ENCODE measurements at places on chromosomes 4 and X.

DNA sequence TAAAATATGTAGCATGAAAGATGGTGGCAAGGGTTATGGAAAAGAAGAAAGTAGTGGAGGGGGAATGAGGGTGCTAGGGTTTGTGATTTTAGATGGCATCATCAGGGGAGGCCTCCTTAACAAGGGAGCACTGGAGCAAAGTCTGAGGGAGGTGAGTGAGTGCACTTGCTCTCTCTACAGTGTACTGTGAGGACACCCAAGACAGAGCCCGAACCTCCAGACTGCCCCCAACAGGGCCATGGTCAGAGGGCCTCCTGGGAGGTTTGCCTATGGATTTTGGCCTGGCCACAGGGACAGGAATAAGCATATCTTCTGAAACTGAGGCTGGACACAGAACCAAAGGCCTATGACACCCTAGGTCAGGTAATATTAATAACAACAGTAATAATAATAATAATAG, 21.4 kb upstream of the PJA1 start:
- DNase-seq: no peak

GRCh38 chr4:26429910-26430309, 60.4 kb downstream of the CCKAR start:
- DNase-seq: no peak

- no peak for DNase-seq
Observed at GRCh38 chrX:69130439-69130838, 34.8 kb downstream of the PJA1 start.

GRCh38 chr4:25013756-25014661, 16.7 kb downstream of the LGI2 start:
- no peak for DNase-seq

DNA sequence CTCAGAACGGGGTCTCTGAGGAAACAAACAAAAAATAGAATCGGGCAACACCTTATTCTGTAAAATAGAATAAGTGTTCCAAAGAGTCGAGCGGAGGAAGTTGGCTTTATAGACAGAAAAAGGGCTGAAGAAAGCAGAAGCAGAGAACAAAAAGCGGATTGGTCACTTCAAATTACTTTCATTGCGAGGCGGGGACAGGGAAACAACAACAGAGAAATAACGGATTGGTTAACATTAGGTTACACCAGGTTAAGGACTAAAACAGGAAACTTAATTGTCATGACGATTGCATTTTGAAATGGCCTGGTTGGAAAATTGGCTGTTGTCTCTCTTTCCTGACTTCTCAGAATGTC, 433 bp upstream of the COQ2 start:
- no peak for DNase-seq

- DNase-seq: no peak
Observed at GRCh38 chr4:168565130-168565529, 68.3 kb downstream of the PALLD start.

- no peak for DNase-seq
Observed at GRCh38 chr4:56183344-56183959, 203.8 kb downstream of the AASDH start.

DNA sequence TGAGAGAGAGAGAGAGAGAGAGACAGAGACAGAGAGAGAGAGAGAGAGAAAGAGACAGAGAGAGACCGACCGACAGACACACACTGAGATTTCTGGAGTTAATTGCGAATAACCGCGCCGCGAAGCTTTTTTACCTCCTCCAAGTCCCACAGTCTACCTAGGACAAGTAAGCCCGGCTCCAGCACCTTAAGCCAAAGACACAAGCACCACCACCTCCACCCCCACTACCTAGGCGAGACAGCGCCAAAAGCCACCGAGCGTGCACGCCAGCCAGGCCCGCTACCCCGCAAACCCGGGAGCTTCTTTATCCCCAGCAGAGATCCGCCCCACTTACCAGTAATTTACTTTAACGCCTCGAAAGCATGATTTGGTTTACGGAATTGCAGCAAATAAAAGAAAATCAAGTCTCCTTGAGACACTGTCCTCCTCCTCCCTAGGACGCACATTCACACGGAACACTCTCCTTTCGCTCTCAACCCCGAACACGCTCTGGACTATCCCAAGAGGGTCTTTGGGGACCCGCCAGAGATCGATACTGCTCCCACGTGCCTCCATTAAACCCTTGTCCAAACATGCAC, 649.6 kb upstream of the DIPK2B start:
- no peak for DNase-seq

DNA sequence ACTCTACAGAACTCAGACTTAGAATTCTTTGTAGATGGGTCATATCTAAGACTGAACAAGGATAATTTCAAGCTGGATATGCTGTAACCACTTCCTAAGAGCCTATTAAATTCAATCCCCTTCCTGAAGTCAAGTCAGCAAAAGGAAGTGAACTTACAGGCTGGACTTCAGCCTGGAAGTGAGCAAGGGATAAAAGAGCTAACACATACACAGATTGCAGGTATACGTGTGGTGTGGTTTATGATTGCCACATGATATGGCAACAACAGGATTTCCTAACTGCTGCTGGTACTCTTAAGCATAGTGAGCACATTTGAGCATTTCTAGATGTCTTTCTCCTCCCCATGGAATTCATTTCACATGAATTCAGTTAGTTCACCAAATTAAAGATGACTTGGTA, 38.2 kb upstream of the UXT start:
- DNase-seq: no peak

DNA sequence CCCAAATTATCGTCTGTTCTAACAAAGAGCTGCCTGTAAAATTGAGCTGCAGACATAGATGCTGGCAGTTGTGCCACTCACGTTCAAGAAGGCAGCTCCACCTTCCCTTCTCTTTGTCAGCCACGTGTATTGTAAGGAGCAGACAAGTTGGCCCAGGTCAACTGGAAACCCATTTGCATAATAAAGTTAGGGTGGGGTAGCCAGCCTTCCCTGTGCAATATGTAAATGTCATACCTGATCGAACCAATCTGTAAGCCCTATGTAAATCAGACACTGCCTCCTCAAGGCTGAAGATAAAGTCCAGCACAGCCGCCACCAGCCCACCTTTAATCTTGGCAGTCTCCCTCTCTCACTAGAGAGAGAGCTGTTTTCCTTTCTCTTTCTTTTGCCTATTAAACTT, 117.2 kb downstream of the TMEM144 start:
- no peak for DNase-seq

GRCh38 chrX:131405497-131405896, 116.4 kb upstream of the IGSF1 start:
- no peak for DNase-seq

- DNase-seq: no peak
Observed at GRCh38 chr4:147596377-147596776, 20.8 kb upstream of the TMEM184C start.

- DNase-seq: no peak
Observed at GRCh38 chr4:185716577-185717376, 95.2 kb downstream of the SORBS2 start.

GRCh38 chr4:109998867-109999584, 86.3 kb downstream of the EGF start:
- DNase-seq: no peak

- no peak for DNase-seq
Observed at GRCh38 chr4:138090150-138090917, 151.8 kb downstream of the SLC7A11 start.

- DNase-seq: no peak
Observed at GRCh38 chrX:138014577-138014976, 448.6 kb downstream of the ZIC3 start.

GRCh38 chrX:1507511-1508463, 29.2 kb downstream of the P2RY8 start:
- no peak for DNase-seq
